ENCODE measurements at places on chromosomes 3 and 15.

DNA sequence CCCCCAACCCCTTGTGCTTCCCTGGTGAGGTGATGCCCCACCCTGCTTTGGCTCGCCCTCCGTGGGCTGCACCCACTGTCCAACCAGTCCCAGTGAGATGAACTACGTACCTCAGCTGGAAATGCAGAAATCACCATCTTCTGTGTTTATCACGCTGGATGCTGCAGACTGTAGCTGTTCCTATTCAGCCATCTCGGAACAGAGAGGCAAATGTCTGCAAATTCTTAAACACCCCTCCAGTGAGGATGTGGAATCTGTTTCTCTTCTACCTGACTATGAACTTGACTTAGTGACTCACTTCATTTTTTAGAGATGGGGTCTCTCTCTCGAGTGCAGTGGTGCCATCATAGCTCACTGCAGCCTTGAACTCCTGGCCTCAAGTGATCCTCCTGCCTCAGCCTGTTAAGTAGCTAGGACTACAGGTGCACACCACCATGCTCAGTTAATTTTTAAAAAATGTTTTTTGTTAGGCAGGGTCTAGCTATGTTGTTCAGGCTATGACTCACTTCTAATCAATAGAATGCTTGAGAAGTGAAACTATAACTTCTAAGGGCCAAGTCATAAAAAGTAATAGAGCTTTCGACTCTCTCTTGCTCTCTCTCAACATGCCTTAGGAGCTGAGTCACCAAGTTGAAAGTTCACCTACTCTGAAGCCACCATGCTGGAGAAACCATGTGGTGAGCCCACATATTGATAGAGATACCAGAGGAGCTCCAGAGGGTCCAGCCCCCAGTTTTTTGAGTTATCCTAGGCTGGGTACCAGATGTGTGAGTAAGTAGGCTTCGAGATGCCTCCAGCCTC is 11.5 kb upstream of the PARP14 start:
- DNase-seq: peak; percentile 88

- no peak for DNase-seq
These were observed at the start of gene GPR156 for GRCh38 chr3:120284747-120285507. Gene GPR156 (minus strand): TSS chr3:120285222. CDS start chr3:120244098, 41,124 bp downstream.

DNA sequence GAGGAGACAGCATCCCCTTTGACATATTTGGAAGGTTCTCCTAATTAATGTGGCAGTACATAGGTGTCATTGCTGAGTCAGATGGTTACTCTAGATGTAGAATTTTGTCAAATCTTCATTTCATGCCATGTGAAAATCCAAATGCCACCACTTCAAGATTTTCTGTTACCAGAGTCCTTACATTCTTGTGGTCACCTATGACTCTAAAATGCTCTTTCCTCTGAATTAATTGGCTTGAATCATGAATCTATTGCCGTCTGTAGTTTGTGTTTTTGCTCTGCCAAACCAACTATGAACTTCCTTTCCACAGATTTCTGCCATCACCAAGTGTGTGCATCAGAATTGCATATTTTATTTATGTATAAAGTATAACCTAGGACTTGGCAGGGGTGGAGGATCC is 269.4 kb upstream of the ZPLD1 start:
- peak; percentile 46 for DNase-seq

- peak; percentile 87 for DNase-seq
These were observed 64.7 kb downstream of the OXSM start for GRCh38 chr3:25854635-25855034.

DNA sequence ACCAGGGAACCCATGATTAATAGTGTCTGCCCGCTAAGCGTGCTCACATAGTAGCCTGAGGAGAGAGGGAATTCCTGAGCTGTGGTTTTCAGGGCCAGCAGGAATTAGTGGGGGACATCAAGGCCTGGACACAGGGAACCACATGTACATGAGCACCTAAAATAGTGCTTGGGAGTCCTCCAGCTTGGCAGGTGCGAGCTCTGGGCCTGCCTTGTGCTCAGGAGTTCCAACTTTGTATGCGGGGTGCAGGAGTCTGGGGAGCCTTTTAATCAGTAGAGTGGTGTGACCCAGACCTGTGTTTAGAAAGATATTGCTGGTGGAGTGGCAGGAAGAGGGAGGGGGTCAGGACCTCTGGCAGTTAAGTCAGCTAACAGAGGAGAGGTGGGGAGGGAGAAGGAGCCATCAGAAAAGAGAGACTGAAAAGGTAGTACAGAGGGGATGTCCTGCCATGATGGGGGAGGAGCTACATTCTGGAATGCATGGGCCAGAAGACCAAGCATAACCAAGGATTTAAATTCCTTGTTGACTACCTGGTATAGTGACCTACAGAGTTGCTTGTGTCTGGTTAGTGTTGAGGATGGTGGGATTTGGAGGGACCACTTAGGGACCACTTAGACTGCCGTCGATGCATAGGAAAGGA is 1.9 kb downstream of the DAG1 start:
- no peak for DNase-seq

DNA sequence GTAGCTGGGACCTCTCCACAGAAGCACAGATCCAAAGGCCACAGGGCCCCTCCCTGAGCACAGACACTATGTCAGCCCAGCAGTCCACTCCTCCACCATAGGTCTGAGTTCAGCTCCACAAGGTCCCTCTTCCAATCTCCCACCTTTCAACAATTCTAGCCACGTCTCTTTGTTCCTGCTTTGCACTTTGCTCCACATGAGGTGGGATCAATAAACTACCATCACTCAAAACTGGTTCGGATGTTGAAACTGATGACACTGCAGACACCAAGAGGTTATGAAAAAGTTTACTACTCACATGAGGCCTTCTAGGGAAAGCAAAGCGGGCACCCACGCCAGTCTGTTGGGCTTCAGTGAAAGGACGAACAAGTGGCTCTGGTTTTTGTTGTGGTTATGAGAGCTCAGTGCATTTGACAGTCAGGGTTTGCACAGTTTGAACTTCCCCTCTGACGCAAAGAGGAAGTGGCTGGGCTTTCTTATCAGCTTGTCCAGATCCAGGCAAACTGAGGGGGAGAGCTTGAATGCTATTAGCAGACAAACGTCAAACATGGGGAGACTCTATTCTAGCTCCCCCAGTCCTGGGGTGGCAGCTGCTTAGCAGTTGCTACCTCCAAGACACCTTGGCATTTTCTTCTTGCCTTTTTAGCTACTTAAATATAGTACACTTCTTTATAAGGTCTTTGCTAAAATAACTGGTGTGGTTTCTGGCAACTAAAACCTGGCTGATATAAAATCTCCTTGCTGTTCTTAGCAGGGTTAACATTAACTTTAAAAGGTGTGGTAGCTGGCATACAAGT is 37.8 kb downstream of the ZNF445 start:
- DNase-seq: peak; percentile 93

DNA sequence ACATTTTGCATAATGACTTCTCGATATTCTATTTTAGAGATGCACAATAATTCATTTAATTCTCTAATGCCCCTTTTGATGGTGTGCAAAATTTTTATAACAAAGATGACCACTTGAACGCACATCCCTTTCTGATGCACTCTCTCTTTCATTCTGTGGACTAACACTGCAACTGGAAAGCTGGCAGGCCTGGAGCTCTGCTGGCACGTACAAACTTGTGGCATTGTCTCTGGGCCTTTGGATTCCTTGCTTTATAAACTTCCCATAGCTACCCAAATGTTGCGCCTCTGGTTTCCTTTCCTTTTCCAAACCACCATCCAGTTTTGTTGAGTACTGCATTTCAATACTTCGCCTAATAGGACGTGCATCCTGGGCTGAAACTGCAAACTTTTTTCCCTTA is 194.5 kb upstream of the CFAP20DC start:
- DNase-seq: no peak

DNA sequence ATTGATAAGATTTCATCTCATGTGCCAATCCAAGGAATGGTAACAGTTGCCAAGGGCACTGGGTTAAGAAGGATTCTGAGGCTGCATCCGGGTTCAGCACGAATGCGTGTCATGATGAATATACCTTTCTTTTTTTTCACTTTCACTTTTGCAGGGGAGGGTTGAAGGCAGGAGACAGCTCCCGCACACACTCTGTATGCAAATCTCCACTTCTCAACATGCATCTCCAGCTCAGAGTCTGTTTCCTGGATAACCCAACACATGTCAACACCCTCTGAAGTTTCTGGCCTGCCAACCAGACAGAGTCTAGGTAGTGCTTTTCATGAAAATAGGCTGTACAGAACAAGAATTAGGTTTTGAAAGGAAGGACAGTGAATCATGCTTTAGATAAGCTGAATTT is 21.6 kb downstream of the B4GALT4 start:
- DNase-seq: no peak

DNA sequence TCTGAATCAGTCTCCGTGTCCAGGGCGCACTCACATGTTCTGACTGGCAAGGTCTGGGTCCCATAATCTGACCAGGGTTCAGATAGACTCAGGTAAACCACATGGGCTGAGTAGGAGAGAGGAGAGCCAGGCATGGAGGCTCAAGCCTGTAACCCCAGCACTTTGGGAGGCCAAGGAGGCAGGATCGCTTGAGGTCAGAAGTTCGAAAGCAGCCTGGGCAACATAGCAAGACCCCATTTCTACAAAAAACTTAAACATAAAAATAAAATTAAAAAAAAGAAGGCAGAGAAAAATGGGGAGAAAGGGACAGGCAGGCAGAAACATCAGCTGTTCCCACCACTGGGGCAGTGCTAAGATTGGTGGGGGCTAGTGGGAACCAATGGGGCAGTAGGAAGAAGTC is 5.4 kb downstream of the TMEM43 start:
- no peak for DNase-seq

GRCh38 chr3:72352176-72352575 is 496.1 kb downstream of the SHQ1 start:
- no peak for DNase-seq

- DNase-seq: no peak
These were observed 82.5 kb downstream of the SOX2 start for GRCh38 chr3:181794011-181794790.

DNA sequence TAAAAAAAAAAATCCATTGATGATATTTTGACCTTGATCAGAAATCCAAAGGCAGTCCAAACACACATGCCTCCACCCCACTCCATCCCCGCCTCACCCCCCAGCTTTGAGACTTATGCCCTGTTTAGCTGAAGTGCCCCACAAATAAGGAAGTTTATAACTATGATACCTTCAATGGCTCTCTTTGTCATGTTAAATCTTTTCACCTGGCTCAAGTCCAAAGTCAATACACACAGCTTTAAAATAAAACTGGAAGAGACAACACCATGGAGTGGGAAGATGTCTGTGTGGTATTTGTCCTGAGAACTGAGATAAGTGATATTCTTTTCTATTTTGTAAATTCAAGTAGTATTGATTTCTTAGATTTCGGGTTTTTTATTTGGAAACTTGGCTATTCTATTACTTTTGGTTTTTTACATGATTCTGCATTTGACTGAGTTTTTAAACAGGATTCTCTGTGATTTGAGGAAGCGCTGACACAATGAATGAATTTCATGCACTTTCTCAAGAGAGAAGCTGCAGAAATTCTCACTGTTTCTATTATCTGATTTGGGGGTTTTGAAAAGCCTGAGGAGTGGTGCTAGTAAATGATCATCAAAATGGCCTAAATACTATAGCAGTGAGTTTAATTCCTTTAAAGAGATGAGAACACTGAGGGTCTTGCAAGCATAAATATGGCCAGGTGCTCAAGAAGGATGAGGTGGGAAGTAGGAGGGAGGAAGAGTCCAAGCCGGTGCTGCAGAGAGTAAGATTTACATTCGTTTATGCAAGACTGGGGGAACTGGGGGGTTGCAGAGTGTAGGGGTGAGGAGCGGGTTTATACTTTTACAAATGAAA is 5.2 kb downstream of the FOXB1 start:
- DNase-seq: no peak

DNA sequence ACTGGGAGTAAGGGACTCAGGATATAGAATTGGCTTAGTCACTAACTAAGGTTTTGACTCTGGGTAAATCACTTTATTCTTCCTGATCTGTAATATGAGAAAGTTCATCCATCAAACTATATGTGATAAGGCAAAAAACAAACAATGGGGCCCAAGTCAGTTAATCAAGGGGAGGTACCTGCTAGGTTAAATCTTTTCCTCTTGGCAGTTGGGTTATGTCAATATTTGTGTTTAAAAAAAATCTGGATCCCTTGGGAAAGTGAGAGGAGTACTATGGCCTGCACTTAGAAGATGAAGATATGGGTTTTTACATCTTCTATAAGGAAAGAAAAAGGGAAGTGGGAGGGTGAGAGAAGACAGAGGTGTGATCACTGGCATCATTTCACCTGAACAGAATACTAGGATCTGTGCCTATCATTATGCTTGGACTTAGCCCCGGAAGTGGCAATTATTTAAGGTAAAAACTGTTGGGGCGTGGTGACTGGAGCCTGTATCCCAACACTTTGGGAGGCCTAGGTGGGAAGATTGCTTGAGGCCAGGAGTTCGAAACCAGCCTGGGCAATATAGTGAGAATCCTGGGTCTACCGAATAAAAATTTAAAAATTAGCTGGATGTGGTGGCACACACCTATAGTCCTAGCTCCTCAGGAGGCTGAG is 2.8 kb upstream of the SLC28A2 start:
- DNase-seq: no peak

- no peak for DNase-seq
These were observed 4.1 kb upstream of the ACTC1 start for GRCh38 chr15:34799149-34800101.

GRCh38 chr15:33442449-33442848 is 131.7 kb downstream of the RYR3 start:
- DNase-seq: no peak

DNA sequence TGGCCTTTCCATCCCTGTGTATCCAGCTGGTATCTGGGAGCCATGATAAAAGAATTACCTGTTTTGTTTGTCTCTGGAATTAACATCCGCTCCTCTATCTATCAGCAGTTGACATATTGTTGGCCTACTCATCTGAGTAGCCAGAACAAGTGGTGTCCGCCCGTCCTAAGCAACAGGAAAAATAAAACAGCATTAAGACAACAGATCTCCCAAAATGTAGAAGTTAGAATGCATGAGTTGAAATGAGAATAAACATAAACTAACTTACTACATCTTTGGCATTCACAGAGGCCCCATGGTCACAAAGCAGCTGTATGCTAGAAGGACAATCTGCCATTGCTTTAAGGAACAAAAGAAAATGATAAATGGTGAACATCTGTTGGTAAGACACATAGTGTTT is 75.9 kb downstream of the UACA start:
- DNase-seq: no peak

- no peak for DNase-seq
These were observed 12.0 kb downstream of the MTMR10 start for GRCh38 chr15:30979457-30979856.

- DNase-seq: no peak
These were observed 15.0 kb downstream of the DCBLD2 start for GRCh38 chr3:98886525-98886924.

GRCh38 chr3:3015185-3016089 is 94.7 kb downstream of the IL5RA start:
- no peak for DNase-seq

- no peak for DNase-seq
These were observed 222.3 kb downstream of the MEIS2 start for GRCh38 chr15:36877796-36878683.

DNA sequence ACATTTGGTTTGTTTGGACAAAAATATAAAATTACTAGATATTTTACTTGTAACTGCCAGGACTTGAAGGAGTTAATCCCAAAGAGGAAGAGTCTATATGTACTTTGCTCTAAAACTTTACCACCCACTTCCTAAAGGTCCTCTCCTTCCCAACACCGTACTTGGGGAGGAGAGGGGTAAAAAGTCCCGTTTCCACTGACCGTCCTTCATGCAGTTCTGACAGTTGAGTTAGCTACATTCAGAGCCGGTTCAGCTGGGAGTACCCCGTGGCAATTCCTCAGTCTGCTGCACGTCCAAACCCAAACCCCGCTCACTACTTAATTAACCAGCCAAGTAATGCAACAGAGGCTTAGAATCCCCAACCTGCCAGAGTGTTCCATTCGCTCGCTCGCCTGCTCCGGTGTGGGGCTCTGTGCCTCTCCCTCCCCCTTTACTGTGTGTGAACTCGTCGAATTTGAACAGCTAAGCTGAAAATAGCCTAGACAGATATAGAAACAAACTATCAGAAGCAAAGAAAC is 519.7 kb downstream of the FOXP1 start:
- DNase-seq: peak; percentile 36
